Ureter (tissue), 1 donor: ENCODE measurements at places on chromosomes 4 and X.
A peak's percentile ranks its signal among the peaks of the same experiment; 100 is the strongest.

- DNase-seq, result no peak
These were observed 452.1 kb upstream of the RPS6KA3 start for GRCh38 chrX:20718592-20719380.

DNA sequence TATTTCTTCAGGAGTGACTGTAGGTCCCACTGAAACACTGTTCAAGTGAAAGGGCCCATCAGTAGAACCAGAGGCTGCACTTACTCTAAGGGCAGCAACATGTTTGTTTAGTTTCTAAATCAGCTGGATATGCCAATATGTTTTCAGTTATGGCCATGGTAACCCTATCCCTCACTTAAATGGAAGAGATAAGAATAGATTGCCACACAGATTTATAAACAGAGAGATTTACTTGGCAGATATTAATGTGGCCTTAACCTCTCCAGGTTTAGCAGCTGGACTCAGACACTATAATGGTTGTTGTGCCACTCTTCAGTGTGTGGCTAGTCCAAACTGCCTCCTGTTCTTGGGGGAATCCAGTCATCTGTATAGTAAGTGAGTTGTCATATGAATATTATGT, 354.1 kb downstream of the TEX13C start:
- no peak for DNase-seq

- no peak for DNase-seq
These were observed 253.1 kb upstream of the EDA2R start for GRCh38 chrX:66892004-66892403.

GRCh38 chr4:114905017-114905416, 208.4 kb downstream of the NDST4 start:
- DNase-seq, result no peak

DNA sequence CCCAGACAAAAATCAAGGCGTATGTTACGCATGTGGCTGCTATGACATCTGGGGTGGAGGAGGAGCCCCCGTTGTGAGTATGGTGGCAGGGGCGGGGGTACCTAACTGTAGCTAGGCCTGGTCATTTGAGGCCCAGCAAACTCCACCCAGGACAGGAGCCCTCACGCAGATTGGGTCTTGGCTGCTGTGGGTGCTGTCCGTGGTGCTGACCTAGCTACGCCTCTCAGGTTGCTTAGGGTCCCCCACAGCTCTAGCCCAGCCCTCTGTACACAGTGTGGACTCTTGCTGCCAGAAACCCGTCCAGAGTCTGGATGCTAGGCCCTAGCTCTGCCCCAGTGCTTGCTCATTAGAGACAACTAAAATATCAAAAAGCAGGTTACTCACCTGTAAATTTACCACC, 146.7 kb upstream of the PSAPL1 start:
- DNase-seq, result no peak

- DNase-seq, result no peak
These were observed 31.7 kb downstream of the ZFYVE28 start for GRCh38 chr4:2386717-2387116.

DNA sequence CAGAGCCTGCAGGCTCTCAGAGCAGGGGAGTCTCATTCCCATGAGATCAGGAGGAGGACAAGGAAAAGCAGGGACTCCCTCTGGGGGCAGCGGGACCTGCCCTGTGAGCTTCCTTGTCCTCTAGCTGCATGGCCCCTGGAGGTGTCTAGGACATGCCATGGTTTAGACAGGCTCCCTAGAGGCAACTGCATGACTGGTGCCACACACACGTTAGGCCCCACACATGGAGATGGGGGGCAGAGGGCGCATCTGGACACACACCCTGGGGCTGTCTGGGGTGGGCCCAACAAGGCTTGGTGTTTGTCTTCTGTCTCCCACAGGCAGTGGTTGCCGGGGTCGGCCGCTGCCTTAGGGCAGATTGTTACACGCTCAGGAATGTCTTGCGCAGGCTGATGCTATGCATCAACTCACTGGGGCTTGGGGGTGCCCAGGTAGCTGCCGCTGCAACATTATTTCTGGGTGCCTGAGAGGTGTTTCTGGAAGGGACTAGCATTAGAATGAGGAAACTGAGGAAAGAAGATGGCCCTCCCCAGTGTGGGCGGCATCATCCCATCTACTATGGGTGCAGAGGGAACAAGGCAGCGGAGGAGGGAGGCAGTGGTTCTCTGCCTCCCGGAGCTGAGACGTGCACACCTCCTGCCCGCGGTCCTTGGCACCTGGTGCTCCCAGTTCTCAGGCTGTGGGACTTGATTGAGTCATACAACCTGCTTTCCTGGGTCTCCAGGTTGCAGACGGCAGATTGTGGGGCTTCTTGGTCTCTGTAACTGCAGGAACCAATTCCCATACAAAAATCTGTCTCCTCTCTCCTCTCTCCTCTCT, 32.1 kb upstream of the GPR78 start:
- no peak for DNase-seq

GRCh38 chrX:132369617-132370326, 119.1 kb downstream of the MBNL3 start:
- no peak for DNase-seq

DNA sequence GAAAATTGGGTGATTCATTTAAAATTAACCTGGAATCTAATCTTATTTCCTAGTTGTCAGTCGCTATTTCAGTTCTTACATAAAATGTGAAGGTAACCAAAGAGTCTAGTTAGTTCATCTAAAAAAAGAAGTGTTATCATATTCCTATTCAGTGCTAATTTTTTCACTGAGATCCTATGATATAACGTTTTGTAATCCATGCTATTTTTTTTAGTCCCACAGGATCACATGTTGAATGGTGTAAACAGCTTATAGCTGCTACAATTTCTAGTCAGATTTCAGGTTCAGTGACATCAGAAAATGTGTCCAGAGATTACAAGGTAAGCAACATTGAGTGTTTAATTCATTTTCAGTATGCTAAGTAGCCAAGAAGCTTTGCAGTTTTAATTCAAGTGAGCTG, 5.8 kb downstream of the MTMR1 start:
- no peak for DNase-seq

DNA sequence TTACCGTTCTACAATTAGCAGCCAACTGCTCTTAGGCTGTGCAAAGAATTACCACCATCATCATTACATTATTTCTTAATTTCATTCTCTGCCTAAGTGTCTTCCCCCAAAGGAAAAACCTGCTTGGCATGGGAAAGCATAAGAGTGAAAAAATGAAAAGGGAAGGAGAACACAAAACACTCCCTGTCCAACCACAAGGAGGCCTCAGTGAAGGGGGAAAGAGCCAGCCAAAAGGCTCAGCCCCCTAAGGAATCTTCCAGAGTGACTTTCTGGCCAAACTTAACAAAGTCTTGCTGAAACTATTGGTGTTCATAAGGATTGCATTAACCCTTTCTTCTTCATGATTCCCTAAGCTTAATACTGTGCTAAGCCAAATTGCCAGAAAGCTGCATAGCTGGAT, 287.4 kb downstream of the SMARCA1 start:
- DNase-seq, result no peak

GRCh38 chrX:3462166-3462508, 115.7 kb upstream of the MXRA5 start:
- no peak for DNase-seq

DNA sequence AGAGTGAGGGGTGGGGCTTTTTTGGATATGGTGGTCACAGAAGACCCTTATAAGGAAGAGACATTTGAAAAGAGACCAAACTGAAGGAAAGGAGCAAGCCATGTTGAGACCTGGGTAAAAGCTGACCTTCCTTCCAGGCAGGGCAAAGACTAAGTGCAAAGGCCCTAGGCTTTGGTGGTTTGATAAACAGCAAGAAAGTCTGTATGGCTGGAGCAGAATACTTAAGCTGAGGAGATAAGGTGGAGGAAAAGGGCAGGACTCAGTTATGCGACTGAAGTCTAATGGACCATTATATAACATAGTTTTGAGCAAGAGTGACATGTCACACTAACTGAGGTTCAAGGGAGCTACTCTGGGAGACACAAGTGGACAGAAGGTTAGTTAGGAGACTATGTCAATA, 20.0 kb downstream of the SH3RF1 start:
- DNase-seq, result no peak

- no peak for DNase-seq
These were observed 179.7 kb upstream of the NDP start for GRCh38 chrX:44152852-44153251.

DNA sequence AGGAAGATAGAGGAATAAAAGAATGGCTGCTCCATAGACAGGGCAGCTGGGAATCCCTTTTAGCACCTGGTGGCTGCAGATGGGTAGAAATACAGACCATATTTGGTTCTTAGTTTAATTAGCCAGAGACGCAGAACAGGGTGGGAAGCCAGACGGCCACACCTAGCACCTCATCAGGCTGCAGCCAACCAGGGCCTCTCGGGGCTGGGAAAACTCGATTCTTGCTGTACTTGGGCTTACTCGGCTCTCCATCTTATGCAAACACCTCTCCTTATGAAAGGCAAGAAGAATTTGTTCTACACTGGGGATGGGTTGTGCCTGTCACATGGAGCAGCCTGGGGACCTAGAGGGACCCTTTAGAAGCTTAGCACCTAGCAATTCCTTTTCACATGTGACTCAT, 19.7 kb downstream of the IRAK1 start:
- DNase-seq, result no peak

DNA sequence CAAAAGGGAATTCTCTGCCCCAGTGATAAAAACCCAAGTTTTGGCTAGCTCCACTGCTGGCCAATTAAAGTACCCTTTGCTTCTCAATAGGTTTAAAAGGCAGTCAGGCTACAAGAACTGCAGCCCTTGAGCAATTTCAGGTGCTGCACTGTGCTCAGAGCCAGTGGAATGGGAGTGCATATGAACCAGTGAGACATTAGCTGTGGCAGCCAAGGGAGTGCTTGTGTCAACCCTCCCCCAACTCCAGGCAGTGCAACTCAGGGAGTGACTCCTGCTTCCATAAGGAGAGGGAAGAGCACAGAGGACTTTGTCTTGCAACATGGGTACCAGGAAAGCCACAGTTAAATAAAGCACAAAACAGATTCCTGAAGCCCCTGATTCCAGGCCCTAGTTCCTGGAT, 61.6 kb upstream of the VAMP7 start:
- DNase-seq, result no peak

GRCh38 chr4:173019664-173020063, 148.9 kb upstream of the GALNT7 start:
- DNase-seq, result no peak

DNA sequence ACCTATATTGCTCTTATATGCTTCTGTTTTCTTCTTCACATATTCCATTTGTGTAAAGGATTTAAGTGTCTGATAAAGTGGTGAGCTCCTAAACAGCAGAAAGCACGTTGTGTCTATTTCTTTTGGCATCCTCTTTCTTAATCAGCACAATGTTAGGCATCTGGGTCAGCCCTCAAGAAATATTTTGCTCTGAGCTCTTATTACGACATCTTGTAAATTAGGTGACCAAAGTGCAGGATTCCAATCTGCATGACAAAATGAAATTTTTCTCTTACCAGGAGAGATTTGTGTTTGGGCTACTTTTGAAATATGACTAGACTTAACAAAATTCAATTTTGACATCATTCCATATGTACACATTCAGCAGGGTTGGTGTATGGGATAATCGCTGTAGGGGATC, 210.0 kb upstream of the IGFBP7 start:
- no peak for DNase-seq

GRCh38 chrX:118718737-118719136, 8.7 kb upstream of the IL13RA1 start:
- no peak for DNase-seq

GRCh38 chr4:150971901-150972300, 43.2 kb downstream of the LRBA start:
- DNase-seq, result no peak

- no peak for DNase-seq
These were observed 306.9 kb upstream of the ARSJ start for GRCh38 chr4:114286262-114286810.

GRCh38 chr4:84237008-84237407, 262.1 kb downstream of the NKX6-1 start:
- DNase-seq, result no peak

DNA sequence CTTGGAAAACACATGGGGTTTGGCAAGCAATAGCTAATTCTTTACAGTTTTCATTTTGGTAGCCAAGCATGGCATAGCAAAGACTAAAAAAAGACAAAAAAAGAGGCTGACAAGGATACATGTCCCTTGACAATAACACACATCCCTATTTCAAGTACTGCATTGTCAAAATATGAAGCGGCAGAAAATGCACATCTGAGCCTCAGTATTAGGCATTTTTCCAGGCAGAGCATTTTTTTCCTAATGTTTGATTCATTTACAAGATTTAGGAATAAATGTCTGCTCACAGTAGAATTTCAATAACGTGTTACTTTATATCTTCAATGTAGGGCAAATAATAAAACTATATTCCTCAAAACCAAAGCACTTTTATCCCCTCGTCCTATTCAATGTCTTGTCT, 216.3 kb upstream of the PCDH18 start:
- no peak for DNase-seq

- DNase-seq, result no peak
These were observed 481.5 kb downstream of the PACRGL start for GRCh38 chr4:21181716-21182115.

GRCh38 chrX:5113128-5113527, 1115.5 kb downstream of the NLGN4X start:
- no peak for DNase-seq

- peak; percentile 67 for DNase-seq
These were observed at the start of gene CXXC4 for GRCh38 chr4:104494822-104495559. CXXC4 (minus strand) TSS chr4:104494894; CDS start chr4:104491802, 3,092 bp downstream.

DNA sequence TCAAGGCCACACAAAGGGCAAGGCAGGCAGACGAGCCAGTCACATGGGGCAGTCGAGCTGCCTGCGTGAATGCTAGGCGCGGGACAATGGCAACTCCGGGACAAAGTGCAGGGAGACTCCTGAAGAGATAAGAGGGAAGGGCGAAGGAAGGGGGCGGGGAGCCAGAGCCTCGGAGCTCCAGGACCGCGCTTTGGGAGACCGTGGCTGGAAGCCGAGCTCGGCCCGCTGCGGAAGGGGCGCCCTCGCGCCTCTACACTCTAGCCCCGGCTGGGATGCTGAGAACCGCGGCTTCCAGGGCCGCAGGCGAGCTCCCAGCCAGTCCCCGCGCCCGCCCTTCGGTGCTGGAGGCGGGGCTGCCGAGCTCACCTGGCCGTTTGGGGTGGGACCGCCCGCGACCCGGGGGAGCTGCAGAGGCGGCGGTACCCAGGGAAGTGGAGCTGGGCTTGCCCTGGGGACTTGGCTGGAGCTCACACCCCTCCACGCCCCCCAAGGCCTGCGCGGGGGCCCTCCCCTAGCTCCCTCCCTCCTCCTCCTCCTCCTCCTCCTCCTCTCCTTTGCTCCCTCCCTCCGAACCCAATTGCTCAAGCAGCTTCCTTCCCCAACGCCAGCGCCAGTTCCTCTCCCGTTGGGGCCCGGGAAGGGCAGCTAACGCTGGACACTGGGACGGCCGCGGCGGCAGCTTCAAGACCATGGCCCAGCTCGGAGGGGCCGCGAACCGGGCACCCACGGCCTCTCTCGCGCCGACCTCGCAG, at the start of gene SOWAHD:
Gene SOWAHD, plus strand, starts transcription at position 610 of the 752 bp plus-strand sequence. Its CDS starts 80 bp downstream, at position 690.
- no peak for DNase-seq
